ENCODE measurements at places on chromosomes 12 and 14.

GRCh38 chr12:27984275-27984674 lies 11.7 kb upstream of the PTHLH start:
- DNase-seq: no peak

- DNase-seq: no peak
Observed at GRCh38 chr12:99498756-99499155, 148.8 kb upstream of the GARIN6 start.

GRCh38 chr12:7303230-7303629 lies 642 bp upstream of the ACSM4 start:
- no peak for DNase-seq

GRCh38 chr14:35231207-35231760 lies 60.9 kb upstream of the PSMA6 start:
- no peak for DNase-seq

DNA sequence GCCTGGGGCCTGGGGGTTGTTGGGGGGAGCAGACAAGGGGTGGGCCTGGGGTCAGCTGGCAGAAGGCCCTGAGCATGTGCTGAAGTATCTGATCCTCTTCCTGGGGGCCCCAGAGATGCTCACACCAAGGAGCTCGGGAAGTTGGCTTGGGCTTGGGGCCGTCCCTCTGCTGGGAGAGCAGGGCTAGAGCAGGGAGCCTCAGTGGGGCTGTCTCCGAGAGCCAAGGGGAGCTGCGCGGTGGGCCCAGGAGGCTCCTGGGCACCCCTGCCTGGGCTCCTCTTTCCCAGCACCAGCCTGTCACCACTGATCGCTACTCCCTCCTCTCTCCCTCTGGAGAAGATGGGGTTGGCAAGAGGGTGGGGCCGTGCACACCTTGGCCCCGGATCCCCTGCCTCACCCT lies 28.3 kb downstream of the BEGAIN start:
- no peak for DNase-seq

GRCh38 chr14:51546603-51547258 lies 105.0 kb upstream of the FRMD6 start:
- DNase-seq: no peak

DNA sequence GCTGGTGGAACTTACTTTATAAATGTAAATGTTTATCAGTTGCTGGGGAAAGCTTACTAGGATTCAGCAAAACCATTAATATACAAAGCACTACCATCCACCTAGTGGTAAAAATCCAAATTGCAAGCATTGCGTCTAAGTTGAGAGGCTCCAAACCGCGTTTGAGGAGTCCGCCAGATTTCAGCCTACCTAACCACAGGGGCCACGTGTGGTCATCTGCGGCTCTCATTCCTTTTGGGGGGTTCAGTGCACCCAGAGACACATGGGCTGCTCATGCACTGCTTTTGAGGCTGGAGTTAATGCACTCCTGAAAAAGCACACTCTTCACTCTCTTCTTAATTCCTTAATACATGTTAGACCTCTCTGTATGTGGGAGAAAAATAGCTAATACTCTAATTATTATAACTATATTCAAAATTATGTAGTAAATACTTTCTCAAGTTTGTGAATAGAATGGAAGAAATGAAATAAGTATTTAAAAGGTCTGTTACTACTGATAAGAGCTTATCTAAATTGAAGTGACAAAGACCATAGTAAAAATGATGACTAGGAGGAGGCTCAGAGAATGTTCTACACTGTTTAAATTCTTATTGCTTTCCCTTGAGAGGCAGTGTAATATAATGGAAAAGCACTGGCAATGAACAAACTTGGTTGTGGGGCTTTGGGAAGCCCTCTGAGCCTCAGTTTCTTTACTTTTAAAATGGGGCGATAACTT lies 41.4 kb upstream of the MANSC4 start:
- DNase-seq: peak; percentile 44

- no peak for DNase-seq
Observed at GRCh38 chr14:82445810-82446570, 912.3 kb upstream of the SEL1L start.

- DNase-seq: no peak
Observed at GRCh38 chr14:93114068-93114710, 1.5 kb downstream of the ITPK1 start.

DNA sequence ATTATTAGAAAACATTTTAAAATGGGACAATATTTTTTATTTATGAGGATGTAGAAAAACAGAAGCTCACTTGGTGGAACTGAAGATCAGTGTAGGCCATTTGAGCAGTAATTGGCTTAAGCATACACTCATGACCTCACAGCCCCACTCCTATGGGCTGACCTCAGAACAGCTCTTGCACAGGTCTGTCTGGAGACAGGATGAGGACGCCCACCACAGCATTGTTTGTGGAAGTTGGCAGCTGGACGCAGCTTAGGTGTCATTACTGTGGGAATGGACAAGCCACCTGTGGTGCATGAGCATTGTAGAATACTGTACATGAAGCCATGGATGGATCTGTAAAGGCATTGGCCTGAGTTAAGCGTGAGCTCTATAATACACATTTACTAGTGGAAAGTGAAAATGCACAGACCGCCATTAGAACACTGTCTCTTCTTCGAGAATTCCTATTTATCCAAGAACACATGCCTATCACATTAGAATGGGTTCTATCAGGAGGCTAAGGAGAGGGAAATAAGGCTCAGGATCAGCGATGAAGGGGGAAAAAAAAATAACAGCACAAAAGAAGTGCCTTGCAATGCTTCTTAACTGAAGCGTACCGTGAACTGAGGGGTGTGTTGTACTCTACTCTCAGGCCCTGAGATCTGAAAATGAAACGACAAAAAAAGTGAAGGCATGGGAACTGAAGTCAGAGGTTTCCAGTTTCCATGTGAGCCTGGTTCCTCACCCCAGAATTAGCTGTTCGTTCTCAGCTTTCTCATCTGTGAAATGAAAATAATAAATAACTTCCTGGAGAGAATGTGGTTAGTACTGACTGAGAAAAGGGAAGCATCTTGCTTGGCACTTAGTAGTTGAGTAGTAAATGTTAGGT lies 33.6 kb downstream of the KCNA1 start:
- no peak for DNase-seq

- no peak for DNase-seq
Observed at GRCh38 chr12:47419497-47419896, 286.3 kb downstream of the RPAP3 start.

DNA sequence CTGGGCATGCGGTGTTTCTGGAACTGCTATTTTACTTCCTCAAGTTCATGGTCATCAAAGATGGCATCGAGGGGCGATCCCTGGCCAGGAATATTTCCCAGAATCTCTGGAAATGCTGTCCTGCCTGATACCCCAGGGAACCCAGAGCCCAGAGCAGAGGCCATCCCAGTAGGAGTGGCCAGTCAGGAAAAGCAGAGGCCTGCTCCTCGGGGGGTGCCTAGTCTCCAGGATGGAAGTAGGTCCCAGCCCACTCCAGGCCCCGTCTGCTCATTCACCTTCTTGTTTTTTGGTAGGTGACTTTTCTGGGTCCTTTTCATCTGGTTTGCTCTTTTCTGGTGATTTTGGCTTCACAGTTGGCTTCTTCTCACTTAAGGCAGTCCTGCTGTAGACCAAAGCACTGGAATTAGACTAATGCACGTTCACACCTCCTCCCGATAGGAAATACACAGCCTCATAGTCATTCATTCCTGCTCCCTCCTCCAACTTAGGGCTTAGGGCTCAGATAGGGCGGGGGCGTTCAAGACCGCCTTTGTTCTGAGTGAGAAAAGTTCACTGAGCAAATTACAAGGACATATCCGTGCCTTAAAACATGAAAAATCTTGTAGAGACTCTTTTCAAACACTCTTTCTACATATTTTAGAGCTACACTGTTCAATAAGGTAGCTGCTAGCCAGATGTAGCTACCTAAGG lies 51.1 kb downstream of the TRAFD1 start:
- DNase-seq: no peak

- DNase-seq: no peak
Observed at GRCh38 chr12:64139021-64139420, 83.1 kb downstream of the KICS2 start.

DNA sequence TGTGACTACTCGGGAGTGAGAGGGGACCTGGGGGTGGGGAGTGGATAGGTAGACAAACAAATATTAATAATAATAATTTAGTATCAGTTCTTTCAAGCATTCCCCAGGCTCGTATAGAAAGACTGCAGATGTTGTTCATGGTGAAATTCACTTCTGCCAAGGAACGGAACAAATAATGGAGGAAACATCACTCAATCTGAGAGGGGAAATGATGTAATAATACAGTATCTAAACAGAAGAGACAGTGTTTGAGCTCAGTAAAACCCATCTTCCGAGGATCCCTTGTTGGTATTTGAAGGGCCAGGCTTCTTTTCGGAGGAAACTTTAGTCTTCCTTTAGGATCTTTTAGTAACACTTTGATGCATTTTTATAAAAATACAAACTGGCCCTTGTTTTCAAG lies 114.2 kb downstream of the KCNK10 start:
- DNase-seq: no peak

DNA sequence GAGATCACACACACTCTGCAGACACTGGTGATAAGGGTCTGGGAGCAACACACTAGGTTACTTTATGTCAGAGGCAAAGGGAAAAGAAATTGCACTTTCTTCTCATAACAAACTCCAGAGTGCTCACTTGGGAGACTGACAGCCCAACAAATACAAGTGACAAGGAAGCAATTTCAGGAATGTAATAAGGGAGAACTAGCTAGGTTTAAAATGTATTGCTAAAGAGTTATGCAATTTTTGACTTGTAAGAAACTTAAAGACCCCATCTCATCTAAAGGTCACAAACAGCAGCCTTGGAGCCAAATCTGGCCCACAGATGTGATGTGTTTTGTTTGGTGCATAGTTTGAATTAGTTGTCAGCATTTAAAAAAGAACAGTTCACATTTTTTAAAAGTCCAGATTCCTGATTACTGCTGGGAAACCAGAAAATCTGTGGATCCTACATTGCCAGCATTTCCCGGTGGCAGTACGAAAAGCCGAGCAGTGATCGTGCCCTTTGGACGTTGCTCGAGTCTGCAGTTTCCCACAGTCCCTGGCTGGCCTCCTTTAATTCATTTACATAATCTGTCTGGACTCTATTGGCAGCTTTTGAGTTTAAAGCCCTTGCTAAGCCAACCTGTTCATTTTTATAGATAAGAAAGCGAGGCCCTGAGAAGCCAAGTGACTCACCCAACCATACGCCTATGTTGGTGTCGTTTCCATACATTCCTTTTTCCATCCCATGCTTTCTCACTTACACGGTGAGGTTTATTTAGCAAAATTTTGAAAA lies 42.0 kb upstream of the ETV6 start:
- no peak for DNase-seq

DNA sequence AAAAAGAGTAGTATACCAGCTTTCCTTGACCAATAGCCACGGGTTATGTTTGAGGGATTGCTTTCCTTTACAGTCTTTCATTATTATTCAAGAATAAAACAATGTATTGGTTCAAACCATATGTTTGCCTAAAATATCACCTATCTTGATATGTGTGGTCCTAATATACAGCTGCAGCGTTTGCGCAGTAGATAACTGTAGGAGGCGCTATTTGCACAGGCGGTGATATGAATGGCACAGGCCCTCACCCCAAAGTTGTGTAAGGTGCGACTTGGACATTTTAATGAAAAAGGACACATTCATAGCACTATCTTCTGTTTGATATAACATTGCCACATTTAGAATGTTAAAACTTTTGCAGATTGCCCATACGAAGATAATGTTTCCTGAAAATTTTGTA lies 298.4 kb downstream of the TRHDE start:
- DNase-seq: peak; percentile 28

DNA sequence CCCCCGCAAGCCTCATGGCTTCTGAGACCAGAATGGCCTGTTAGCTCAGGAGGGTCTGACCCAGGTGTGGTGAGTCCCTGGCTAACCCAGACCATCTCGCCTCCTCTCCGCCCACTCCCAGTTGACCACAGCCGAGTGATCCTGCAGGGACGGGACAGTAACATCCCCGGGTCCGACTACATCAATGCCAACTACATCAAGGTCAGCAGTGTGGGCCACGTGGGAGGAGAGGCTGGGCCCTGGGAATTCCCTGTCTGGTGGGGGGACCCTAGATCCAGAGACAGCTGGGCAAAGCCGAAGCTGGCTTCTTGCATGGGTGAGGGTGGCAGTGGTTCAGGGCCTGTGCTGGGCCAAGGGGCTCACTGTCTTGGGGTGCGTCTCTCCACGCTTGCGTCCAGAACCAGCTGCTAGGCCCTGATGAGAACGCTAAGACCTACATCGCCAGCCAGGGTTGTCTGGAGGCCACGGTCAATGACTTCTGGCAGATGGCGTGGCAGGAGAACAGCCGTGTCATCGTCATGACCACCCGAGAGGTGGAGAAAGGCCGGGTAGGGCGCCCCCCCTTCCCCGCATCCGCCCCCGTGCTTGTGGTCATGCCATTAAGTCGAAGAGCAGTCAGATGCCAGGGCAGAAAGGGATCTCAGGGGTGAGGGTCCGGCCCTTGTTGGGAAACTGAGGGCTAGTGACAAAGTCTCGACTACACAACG lies 5.0 kb downstream of the PTPN6 start:
- no peak for DNase-seq

GRCh38 chr12:102487226-102487625 lies 6.9 kb upstream of the IGF1 start:
- no peak for DNase-seq

GRCh38 chr12:97358361-97358760 lies 104.2 kb upstream of the RMST start:
- DNase-seq: no peak

DNA sequence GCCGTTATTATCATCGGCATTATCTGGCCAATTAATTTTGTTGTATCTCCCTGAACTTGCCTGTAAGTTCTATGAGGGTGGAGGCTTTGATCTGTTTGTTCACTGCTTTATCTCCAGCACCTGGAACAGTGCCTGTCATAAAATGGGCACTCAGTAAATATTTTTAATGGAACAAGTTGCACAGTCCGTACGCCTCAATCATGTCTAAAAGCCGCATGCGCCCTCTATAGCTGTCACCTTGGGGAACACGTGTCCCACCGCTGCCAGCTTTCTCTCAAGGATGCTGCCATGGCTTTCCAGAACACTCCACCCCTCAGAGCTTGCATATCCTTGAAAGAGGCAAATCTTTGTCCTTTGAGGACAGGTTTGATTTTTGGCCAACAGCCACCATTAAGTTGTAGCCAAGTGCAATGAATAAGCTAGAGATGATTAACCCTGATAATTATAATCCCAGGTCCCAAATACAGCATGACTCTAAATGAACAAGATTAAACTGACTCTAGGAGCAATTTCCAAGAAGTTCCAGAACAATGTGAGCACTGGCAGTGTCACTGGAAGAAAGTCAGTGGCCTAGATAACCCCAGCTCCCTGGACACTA lies 55.1 kb downstream of the ERH start:
- DNase-seq: no peak

All from AML-193 (cell line).